ENCODE measurements at places on chromosomes 6 and 20.
A peak's percentile ranks its signal among the peaks of the same experiment; 100 is the strongest.

DNA sequence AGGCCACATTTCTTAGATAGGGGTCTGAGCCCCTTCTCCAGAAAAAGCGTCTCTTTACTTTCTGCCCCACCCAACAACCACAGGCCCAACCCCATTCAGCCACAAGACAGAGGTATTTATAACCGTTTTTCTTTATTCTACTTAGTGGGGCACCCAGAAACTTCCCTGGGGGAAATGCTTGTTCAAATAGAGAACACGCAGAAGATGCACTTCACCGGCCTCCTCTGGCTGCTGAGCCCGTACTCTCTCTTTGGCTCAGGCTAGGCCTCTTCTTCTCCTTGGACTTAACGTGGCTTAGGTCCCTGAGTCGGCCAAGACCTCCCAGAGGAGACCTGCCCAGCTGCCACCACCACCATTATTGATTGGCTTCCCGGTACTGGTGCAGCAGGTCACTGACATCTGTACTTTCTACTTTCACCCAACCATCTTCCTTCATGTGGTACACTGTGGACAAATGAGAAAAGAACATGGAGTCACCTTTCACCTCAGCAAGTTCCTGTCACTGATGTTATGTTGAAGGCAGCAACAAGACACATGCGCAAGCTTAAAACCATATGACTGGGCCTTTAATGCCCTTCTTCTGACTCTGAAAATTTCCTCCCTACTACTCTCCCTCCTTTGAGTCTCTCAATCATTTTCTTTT, 2.2 kb upstream of the TAP2 start:
- no peak for DNase-seq

DNA sequence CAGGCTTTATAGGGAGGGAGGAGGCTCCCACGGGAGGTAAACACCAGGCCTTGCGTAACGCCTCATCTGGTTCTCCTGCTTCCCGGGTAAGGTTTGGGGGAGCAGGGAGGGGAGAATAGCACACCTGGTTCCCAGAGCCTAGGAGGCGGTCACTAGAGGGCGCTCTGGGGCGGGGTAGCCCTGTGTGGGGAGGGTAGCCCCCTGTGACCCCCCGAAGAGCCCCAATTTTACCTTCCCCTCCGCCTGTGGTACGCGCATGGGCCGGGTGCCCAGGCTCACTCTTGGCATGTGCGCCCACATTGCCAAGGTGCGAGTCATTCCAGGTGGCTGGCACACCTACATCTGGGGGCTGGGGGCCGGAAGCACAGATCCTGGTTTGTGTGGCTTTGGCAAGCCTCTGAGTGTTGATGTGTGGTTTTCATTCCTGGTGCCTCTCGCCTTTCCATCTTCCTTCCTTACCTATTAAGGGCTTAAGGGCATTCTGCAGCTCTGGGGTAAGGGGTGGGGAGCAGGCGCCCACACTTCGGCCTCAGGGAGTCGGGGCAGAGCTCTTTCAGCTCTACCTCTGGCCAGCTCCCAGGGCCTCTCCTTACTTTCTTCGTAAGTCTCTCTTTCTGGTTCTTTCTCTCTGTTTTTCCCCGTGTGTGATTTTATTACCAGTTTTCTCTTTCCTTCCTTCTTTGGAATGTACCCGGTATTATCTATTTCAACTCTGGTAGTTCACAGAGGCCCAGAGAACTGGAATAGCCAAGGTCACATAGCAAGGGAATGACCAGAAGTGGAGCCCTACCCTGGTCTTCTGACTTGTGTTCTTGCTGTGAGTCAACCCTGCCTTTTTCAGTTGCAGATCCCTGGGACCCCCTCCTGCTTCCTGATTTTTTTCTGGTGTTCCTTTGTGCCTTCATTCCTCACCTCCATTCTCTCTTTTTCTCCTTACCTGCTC, 492 bp upstream of the RNF39 start:
- no peak for DNase-seq

- DNase-seq = no peak
Observed at GRCh38 chr20:8639112-8639778, 429.6 kb upstream of the PLCB4 start.

GRCh38 chr20:805713-806112, 27.8 kb upstream of the FAM110A start:
- no peak for DNase-seq

DNA sequence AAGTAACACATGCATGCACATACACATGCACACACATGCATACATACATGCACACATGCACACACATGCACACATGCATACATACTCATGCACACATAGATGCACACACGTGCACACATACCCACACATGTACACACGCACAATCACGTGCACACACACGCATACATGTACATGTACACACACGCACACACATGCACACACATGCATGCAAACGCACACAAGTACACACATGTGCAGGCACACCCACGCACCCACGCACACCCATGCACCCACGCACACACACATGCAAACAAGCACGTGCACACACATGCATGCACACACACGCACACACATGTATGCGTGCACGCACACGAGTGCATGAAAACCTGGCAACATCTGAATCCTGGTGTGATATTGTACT, 232.7 kb upstream of the CDH4 start:
- DNase-seq = no peak

DNA sequence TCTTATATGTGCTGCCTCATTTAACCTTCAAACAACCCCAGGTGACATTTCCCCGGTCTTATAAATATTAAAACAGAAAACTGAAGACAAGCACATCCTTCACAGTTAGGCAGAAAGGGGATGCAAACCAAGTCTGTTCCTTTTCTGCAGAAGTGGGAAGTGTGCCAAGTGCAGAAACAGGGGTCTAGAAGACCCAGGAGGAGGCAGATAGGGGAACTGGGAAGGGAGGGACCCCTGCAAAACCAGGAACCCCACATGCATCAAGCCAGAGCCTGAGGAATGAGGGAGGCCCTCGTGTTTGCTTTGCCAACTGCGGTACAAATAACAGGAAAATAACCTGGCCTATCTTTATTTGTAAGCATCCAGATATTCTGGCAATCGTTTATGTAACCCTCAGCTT, 17.0 kb upstream of the CST3 start:
- no peak for DNase-seq

- DNase-seq = no peak
Observed at GRCh38 chr6:15476631-15477380, 186.0 kb downstream of the DTNBP1 start.

- DNase-seq = no peak
Observed at GRCh38 chr20:47680804-47681529, 104.3 kb downstream of the SULF2 start.

DNA sequence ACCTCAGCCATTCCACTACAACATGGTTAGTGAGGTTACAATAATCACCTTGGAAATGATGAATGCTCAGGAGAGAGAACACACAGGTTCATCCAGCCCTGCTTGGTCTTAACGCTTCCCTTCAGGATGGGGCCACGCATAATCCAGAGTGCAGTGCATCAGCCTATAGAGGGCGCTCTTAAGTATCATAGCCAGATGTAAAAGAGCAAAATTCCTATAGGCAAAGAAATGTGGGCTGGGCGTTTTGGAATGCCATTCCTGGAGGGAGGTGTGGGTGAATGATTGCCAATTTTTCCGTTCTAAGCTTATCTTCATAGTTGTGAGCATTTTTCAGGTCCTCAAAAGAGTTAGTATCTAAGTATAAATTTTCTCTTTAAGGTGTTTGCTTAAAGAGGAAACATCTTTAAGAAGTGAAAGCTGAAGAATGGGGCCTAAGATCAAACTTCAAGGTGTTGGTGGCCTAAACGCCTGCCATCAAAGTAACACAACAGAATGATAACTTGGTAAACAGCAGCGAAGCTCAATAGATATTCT, 1.8 kb downstream of the RIPOR2 start:
- DNase-seq = peak; percentile 43

GRCh38 chr6:36069573-36069972, 42.0 kb downstream of the MAPK14 start:
- no peak for DNase-seq

- DNase-seq = no peak
Observed at GRCh38 chr6:154861825-154862224, 128.6 kb downstream of the SCAF8 start.

GRCh38 chr6:105797983-105798453, 288.1 kb upstream of the PRDM1 start:
- no peak for DNase-seq

DNA sequence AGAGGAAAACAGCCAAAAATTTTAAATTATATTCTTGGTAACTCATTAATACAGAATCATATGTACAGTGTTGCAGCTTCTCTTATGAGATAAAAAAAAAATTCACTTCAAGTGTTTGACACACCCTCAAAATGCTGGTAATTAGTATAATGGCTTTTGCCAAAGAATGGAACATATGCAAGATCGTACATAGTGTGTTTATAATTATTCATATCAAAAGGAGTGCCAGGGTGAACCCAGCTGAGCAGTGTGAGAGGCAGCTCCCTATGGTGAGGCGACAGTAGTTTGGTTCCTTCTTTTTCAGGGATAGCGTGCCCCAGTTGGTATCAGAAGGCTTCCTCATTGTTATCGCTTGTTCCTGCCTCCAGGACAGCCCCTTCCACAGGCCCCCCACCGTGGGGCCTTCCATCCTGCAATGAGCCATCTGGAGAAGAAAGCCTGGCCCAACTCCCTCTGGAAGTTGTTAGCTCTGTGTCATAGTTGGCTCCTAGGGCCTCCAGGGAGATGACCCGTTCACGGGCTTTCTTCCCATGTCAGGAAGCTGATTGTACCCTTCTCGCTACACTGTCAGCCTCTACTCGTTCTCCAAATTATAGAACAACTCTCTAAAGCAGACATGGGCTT, 150.7 kb downstream of the FRK start:
- no peak for DNase-seq

DNA sequence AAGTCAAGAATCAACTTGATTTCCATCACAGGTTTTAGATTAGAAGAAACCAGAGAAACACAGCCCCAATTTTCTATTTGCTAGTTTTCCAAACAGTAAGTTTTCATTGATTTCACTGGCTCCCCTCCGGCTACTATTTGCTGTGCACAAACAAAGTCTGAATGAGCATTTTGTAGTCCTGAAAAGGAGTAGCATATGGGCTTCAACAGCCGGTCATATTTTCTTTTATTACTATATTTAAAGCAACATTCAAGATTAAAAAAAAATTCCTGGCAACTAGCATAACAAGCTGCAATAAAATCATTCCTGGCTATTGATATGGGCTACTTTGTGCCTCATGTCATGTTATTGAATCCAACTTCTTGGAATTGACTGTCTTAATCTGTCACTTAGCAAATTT, 48.3 kb downstream of the CARMIL1 start:
- no peak for DNase-seq

DNA sequence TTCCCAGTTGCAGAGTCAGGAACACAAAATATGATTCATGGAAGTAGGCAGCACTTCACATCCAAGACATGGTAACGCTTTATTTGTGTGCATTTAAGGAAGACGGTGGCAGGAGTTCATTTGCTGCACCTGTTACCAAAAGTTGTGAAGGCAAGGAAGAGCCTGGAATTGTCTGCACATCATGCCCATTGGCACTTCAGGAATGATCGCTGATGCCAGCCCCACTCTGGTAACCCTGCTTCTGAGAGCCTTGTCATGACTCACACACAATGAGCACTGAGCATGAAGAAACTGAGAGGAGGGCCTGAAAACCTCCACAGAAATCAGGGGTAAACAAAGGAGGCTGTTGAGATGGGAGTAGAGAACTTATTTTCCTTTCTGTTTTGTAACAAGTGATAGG, 181.1 kb downstream of the RPS12 start:
- DNase-seq = no peak

DNA sequence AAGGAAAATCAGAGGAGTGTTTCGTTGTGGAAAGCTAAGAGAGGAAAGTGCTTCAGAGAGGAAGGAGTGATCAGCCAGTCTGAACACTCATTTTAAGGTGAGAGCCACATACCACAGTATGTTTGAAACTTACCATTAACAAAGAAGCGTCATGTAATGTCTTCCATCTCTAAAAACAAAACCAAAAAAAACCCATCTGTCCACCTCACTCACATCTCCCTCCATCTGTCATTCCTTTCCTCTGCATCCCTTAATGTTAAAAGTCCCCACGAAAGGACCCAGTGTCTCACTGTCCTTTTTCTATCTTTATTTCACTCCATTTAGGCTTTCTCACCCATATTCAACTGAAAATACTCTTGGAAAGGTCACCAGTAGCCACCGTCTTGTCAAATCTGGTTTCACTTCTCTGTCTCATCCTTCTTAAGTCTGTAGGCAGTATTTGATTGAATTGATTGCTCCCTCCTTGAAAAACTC, 59.4 kb upstream of the GNRH2 start:
- no peak for DNase-seq

- no peak for DNase-seq
Observed at GRCh38 chr20:14775778-14776177, 438.4 kb upstream of the FLRT3 start.

DNA sequence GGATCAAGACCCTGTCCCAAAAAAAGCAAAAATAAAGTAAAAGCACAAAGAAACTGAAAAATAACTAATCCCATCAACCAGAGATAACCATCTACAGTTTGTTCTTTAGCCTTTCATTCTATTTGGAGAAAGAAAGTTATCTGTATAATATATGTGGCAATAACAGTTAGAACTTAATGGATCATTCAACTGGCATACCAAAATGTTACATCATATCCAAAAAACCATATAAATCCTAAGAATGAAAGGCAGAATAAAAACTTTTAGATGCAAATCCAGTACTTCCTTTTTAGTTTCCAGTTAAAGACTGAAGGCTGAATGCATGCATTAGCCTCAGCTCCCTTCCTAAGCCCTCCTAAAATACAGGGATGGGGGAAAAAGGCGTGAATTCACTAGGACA, 25.2 kb downstream of the ILRUN start:
- DNase-seq = no peak

DNA sequence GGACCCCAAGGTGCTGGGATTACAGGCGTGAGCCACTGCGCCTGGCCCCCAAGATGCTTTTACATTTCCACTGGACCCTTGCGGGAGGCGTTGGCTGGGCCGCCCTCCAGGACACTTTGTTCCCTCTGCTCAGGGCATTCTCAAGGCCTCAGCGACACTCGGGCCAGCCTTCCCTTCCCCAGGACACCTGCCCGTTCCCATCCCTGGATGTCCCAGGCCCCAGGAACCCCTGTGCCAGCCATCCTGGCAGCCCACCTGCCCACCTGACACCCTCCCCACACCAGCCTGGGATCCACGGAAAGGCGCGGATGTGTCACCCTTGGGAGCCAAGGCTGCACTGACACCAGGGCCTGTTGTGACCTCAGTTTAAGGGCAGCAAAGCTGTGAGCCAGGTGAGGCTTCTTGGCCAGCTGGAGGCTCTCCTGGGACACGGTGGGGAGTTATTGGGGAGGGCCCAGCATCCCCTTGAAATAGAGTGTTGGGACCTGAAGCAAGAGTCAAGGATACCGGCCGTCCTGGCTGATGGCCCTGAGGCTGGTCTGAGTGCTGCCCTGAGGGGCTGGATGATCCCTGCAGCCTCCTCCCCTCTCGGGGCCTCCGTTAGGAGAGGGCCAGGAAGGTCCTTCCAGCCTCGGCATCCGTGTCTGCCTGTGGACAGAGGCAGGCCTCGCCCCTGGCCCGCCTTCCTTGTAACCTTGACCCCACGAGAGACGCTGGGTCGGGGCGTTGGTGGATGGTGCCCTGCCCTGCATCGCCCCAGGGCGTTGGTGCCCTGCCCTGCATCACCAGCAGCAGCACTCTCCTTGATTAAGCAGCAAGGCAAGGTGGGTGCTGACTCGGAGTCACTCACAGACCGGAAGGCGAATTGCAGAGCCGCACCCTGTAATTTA, 84.2 kb upstream of the BHLHE23 start:
- no peak for DNase-seq

Measured in endothelial cell (in vitro differentiated cells).